ENCODE measurements at places on chromosomes 4 and X.

DNA sequence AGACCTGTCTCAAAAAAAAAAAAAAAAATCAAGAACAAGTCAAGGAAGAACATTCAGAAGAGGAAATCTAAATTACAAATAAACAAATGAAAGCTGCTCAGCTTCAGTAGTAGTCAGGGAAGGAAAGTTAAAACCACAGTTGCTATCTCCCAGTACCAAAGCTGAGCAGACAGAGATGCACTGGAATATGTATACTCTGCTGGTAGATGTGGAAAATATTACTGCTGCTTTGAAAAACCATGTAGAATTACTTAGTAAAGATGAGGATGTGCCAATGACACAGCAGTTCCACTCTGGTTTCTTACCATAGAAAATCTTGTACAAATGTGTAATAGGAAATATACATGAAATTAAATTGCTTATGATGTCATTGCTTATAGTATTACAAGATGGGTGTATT is 25.1 kb upstream of the PRKX start:
- DNase-seq: no peak

- DNase-seq: no peak
These were observed 192.8 kb upstream of the BCOR start for GRCh38 chrX:40290517-40290916.

- DNase-seq: no peak
These were observed 154.0 kb downstream of the BTC start for GRCh38 chr4:74640111-74640903.

- peak; percentile 37 for DNase-seq
These were observed 154.5 kb upstream of the SLC4A4 start for GRCh38 chr4:71184195-71184781.
